Endothelial cell (in vitro differentiated cells): ENCODE measurements at places on chromosomes 6 and 20. TPM values are rescaled to one million over a fixed set of nuclear protein-coding genes. Genes with fewer than 3 reads are reported as not detected.

RBM24 gene
- 19.6 TPM for total RNA-seq

GRIK2 gene
- 2.8 TPM for total RNA-seq

TULP4 gene
- 117 TPM for total RNA-seq

MYB gene
- 23.3 TPM for total RNA-seq

PNLDC1 gene
- total RNA-seq, result not detected

DNA sequence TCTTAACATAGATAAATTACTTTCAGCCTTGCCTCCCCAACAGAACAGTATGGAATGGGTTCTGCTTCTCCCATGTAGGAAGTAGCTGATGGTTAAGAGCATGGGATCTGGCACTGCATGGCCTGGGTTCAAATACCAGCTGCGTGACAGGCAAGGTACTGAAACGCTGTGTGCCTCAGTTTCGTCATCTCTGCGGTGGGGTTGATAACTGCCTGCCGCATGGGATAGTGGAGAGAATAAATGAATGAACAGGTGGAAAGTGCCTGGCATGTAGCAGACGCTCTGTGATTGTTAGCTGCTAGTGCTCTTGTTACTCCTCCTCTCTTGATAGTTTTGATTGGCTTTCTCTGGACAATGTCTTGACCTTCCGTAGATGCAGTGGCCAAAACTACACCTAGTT is 213.3 kb downstream of the ZDHHC14 start:
- no peak for DNase-seq
- peaks cover 3% of the 10 kb centered on the region for H3K27me3 ChIP-seq
- peaks cover 15% of the 10 kb centered on the region for H3K4me1 ChIP-seq
- no peak overlapping the region for H3K27ac ChIP-seq
- H3K4me3 ChIP-seq, result no peak overlapping the region

DNA sequence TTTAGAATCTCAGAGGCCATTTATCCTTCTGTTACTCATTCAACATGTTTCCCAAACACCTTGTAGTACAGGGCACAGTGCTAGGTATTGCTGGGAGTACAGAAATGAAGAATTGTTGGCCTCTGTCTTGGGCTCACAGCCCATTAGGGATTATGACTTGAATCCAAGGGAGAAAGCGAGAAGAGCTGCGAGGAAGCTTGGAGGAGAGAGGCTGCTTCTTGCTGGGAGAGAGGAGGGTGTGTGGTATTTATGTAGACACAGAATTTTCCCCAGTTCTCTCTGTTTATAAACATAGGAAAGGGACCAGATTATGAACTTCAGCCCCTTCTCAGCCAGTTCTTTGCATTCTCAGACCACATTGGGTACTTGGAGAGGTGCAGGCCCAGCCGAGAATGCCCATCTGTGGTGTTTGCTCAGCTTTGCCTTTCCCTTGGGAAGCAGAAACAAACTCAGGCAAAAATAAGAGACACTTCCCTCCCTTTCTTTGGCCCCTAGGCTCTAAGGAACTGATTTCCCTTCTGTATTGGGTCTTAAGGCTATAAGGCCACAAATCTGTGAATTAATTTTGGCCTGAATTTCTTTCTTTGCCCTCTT is 17.9 kb downstream of the CHMP4B start:
- peaks cover 81% of the 10 kb centered on the region for H3K4me1 ChIP-seq
- no peak overlapping the region for H3K27ac ChIP-seq
- H3K4me3 ChIP-seq, result no peak overlapping the region

- H3K27ac ChIP-seq, result no peak overlapping the region
- no peaks in the 10 kb centered on the region for H3K36me3 ChIP-seq
- no peak overlapping the region for H3K4me3 ChIP-seq
- H3K27me3 ChIP-seq, result peaks cover 2% of the 10 kb centered on the region
Measured at GRCh38 chr6:159100395-159101182, 55.8 kb upstream of the TAGAP start.

GRCh38 chr6:163900570-163900969 is 486.1 kb downstream of the QKI start:
- no peaks in the 10 kb centered on the region for H3K27me3 ChIP-seq
- no peak for DNase-seq
- no peak overlapping the region for H3K4me3 ChIP-seq

DNA sequence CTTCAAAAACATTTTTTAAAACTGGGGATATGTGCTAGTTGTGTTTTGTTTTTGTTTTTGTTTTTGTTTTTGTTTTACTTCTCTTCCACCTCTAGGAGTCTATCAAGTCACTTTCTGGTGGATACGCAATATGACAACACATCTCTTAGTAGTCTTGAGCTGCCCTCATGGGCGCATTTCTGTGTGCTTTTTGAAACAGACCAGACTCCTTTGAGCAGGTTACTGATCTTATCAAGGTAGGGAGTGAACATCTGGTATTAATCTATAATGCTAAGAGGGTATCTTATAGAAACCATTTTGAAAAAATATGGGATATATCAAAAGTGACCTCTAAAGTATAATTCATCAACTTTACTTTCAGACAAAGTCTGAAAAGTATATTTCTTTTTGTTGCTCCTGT is 56.2 kb downstream of the PKIB start:
- H3K27me3 ChIP-seq, result no peaks in the 10 kb centered on the region
- H3K36me3 ChIP-seq, result peaks cover 3% of the 10 kb centered on the region
- no peak for DNase-seq
- no peak overlapping the region for H3K27ac ChIP-seq

- peaks cover 29% of the 10 kb centered on the region for H3K36me3 ChIP-seq
- peak overlapping the region; percentile 90 for H3K4me3 ChIP-seq
- peak; percentile 41 for DNase-seq
- peaks cover 12% of the 10 kb centered on the region for H3K27me3 ChIP-seq
Measured at GRCh38 chr6:119077643-119078375, 655 bp downstream of the FAM184A start.

DNA sequence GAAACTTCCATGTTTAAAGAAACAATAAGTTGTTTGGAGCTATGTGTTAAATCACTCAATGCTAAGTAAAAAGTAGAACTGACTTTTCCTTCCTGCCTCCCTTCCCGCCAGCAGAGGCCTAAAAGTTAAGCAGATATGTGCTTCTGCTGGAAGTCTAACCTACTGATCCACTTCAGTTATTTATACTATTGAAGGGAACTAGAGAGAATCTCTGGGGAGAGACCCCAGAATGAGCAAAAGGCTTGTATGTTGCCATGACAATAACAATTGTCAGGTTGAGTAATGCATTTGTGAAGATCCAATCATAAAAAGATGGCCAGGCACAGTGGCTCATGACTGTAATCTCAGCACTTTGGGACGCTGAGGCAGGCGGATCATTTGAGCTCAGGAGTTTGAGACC is 24.7 kb downstream of the MGME1 start:
- H3K36me3 ChIP-seq, result no peaks in the 10 kb centered on the region
- H3K27me3 ChIP-seq, result no peaks in the 10 kb centered on the region
- H3K4me3 ChIP-seq, result no peak overlapping the region
- H3K4me1 ChIP-seq, result peaks cover 18% of the 10 kb centered on the region
- H3K27ac ChIP-seq, result peak overlapping the region; percentile 24

- no peak overlapping the region for H3K4me3 ChIP-seq
- H3K36me3 ChIP-seq, result peaks cover 9% of the 10 kb centered on the region
- peaks cover 1% of the 10 kb centered on the region for H3K27me3 ChIP-seq
- H3K27ac ChIP-seq, result peak overlapping the region; percentile 11
Measured at GRCh38 chr6:82205930-82206392, 41.6 kb downstream of the IBTK start.

DNA sequence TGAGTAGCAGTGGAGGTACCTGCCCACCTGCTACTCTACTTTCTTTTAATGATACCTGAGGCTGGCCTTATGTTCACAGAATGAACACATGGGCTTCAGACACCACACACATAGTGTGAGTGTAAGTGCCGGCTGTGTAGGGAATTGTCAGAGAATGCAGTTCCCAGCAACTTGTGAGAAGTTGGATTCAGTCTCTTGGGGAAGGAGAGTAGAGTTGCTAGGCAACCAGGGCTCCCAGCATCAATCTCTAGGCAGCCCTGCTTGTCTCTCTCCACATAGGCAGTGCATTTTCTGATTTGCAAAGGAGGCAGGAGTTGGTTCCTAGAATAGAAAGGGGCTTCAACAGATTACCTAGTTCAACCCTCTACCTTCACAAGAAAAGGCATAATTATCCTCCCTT is 74.1 kb downstream of the BFSP1 start:
- H3K36me3 ChIP-seq, result no peaks in the 10 kb centered on the region
- H3K4me3 ChIP-seq, result no peak overlapping the region
- no peak for DNase-seq
- H3K27me3 ChIP-seq, result peaks cover 2% of the 10 kb centered on the region
- no peaks in the 10 kb centered on the region for H3K4me1 ChIP-seq
- no peak overlapping the region for H3K27ac ChIP-seq

DNA sequence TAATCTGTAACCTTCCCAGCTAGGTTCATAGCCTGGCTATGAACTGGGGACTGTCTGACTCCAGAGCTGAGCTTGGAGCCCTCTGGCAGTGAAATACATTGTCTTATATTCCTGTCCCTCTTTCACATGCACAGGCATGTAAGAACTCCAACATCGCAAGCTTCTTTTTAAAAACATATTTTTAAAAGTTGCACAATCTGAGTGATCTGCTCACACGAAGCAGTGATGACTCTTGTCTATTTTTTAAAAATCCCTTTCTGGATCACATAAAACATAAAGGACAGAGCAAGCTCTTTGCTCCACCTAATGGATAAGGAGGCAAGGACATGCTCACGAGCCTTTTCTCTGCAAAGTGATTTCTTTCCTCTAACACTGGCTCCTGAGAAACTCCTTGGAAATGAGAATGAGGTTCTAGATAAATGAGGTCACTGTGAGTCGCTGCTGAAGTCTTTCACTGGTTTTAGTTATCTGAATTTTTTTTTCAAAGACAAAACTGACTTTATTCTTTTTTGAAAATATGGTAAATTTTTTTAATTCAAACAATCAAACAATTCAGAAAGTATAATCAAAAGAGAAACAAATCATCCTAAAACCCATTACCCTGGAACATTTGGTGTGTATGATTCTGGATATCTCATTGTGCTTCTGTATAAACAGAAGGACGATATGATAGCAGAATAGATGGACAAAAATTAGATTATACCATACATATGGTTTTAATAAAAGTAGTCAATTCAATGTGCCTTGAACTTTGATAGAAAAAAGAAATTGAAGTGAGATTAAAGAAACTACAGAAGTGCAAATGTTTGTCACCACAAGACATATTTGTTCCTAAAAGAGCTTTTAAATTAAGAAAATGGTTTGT is 30.8 kb downstream of the IL20RA start:
- H3K27me3 ChIP-seq, result peaks cover 2% of the 10 kb centered on the region
- no peaks in the 10 kb centered on the region for H3K36me3 ChIP-seq
- DNase-seq, result no peak
- H3K27ac ChIP-seq, result no peak overlapping the region

DNA sequence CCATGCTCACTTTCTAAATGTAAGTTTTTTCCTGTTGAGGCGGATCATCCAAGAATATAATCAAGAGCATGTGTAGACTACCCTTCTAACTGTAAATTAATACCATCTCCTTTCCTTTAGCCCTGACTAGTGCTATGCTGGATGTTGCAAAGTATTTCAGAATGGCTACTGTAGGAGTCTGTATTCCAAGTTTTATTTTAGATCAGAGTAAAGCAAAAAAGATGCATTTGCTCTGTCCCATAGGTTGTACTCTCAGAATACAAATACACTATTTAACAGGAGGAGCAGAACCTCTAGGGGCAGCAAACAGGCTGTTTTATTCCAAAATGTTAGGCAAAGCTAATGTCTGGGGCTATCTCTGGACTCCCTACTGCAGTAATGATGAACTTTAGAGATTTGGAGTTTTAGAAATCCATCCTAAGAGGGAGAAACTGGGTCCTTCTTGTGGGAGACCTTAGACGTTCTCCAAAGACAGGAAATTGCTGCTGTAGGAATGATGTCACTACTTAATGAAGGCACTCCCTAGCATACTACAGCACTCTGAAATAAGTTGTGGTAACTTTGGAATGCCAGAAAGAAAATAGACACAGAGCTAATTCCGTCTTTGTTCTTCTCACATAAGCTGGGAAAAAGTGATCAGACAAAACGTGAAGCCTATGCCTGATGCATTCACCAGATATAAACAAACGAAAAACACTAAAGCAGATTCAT is 392.4 kb upstream of the HS3ST5 start:
- H3K27ac ChIP-seq, result no peak overlapping the region
- no peaks in the 10 kb centered on the region for H3K36me3 ChIP-seq
- H3K4me3 ChIP-seq, result no peak overlapping the region
- no peaks in the 10 kb centered on the region for H3K27me3 ChIP-seq
- no peaks in the 10 kb centered on the region for H3K4me1 ChIP-seq

DNA sequence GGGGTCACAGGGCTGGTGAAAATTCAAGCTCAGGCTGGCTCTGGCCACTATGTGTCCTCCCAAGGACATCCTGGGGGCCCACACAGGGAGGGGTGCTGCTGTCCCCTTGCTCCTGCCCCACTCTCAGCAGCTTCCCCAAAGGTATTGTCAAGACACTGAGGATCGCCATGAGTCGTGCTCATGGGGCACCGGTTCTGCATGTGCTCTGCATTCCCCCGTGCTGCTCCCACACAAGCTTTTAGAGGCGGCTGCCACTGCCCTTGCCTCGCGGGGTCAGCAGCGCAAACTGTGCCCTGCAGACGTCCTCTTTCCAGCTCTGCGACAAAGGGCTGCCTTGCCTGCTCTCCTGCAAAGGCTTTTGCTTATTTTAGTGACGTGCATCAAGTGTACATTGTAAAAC is 179.8 kb downstream of the ERMARD start:
- no peak for DNase-seq
- H3K4me3 ChIP-seq, result no peak overlapping the region
- no peak overlapping the region for H3K27ac ChIP-seq
- H3K4me1 ChIP-seq, result no peaks in the 10 kb centered on the region

DNA sequence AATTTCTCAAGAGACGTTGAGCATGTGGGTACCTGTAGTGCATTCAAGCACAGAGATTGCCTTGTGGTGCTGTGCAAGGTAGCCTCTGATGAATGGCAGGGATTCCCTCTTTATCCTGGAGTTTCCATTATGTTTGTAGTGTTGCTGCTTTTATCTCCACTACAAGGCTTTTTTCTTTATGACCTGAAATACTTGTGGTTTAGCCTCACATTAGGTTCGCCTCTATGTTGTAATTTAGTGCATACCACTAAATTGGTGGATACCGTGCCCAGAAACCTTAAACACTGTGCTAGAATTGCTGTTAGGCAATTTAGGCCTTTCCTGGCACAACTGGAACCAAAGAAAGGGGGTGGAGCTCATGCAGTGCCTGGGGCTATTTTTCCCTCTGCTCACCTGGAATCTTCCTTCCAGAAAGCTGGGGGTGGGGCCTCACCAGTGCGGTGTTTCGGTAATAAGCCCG is 76.8 kb downstream of the NCOA7 start:
- H3K36me3 ChIP-seq, result no peaks in the 10 kb centered on the region
- no peak overlapping the region for H3K4me3 ChIP-seq
- no peak overlapping the region for H3K27ac ChIP-seq
- DNase-seq, result no peak
- peaks cover 5% of the 10 kb centered on the region for H3K4me1 ChIP-seq

DNA sequence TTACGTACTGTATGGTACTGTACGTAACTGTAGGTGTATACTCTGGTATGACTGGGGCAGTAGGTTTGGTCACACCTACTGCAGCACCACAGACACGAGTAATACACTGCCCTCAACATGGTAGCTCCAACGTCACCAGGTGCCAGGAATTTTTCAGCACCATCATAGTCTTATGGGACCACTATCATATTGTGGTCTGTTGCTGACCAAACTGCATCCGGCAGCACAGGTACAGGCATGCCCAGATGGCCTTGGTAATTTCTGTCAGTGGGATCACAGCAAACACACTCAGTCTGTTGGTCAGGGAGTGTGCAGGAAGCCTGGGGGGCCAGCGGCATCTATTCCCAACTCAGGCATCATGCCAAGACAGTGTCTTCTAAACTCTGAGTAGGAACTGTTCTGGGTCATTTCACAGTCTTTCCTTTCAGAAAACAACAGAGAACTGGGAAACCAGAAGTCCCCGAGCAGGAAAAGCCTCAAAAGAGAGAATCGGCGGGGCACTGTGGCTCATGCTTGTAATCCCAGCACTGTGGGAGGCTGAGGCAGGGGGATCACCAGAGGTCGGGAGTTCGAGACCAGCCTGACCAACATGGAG is 5.8 kb downstream of the YTHDF1 start:
- H3K4me3 ChIP-seq, result no peak overlapping the region
- peaks cover 43% of the 10 kb centered on the region for H3K36me3 ChIP-seq
- peaks cover 5% of the 10 kb centered on the region for H3K27me3 ChIP-seq
